ENCODE measurements at places on chromosomes 12 and 14.

DNA sequence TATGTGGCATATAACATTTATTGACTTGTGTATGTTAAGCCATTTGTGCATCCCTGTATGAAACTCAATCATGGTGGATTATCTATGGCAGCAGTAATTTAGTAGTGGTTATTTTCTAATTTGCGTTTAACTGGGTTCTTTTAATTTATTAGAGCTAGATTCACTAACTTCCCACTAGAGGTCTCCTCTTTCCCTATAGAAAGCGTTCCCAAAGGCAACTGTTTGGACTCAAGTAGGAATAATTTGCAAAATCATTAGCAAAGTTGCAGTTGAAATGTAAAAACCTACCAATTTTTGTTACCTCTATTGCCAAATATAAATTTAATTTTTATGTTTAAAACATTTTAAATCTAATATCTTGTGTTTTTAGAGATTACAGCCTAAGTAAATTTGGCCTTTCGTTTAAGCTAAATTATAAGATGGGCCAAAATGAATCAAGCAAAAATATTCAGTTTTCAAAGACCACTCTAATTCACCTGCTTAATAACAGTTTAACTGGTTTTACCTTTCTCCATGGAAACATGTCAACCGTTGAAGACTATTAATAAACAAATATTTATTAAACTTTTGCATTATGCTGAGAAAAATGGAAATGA lies 6.0 kb downstream of the DMAC2L start:
- DNase-seq = peak; percentile 20

- DNase-seq = no peak
Measured at GRCh38 chr12:13373131-13373530, 176.6 kb downstream of the EMP1 start.

- DNase-seq = no peak
Measured at GRCh38 chr14:59155886-59156285, 32.6 kb upstream of the DAAM1 start.

GRCh38 chr12:56766535-56766934 lies 3.4 kb downstream of the HSD17B6 start:
- DNase-seq = no peak

DNA sequence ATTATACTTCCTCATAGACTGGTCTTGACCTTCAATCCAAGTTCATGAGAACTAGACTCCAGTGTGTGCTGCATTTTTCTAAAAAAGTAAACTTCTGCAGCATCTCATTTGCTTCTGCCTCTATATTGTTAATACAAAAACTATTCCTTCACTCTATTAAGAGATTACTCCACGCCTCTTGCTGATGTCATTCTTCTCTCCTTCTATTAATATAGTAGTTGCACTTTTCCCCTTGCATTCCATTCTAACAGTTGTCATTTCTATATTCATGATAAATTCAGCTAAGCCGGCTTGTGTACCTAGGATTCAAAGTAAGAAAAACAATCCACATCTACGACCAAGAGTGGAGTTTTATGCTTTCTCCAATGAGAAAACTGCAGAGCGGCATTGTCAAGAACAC lies 480.4 kb upstream of the NOVA1 start:
- DNase-seq = no peak
